Prostate gland (tissue), 2 donors: ENCODE measurements at places on chromosomes 1 and 21. TPM values are rescaled to one million over a fixed set of nuclear protein-coding genes. Genes with fewer than 3 reads are reported as not detected.

- no peaks in the 10 kb centered on the region for H3K4me1 ChIP-seq
- no peaks in the 10 kb centered on the region for H3K27me3 ChIP-seq
- DNase-seq: no peak
- no peaks in the 10 kb centered on the region for H3K36me3 ChIP-seq
These were observed 15.3 kb downstream of the TOMM20 start for GRCh38 chr1:235113183-235113917.

DNA sequence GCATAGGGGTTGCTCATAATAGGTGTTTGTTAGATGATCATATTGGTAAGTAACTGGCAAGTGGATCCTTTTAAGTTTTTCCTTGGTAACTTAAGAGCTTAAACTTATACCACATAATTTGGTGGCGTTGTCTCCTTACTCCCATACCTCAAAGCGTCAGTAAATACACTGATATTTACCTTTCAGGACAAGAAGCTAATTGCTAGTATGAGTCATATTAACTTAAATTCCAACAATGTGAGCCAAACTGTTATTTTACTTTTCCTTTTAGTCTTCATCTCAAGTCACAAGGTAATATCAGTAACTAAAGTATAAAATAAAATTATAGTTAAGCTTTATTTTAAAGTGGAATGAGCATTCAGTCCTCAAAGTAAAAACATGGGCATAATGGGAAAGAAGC, 9.0 kb upstream of the SH3GLB1 start:
- H3K27ac ChIP-seq: no peak overlapping the region
- no peaks in the 10 kb centered on the region for H3K27me3 ChIP-seq
- no peak overlapping the region for H3K4me3 ChIP-seq
- H3K36me3 ChIP-seq: no peaks in the 10 kb centered on the region
- no peak for DNase-seq
- no peaks in the 10 kb centered on the region for H3K4me1 ChIP-seq

Gene EXOC8
- 14.8 TPM for total RNA-seq

GRCh38 chr21:41803316-41803715, 36.5 kb upstream of the RIPK4 start:
- no peak for DNase-seq
- H3K4me3 ChIP-seq: no peak overlapping the region
- H3K4me1 ChIP-seq: no peaks in the 10 kb centered on the region
- H3K36me3 ChIP-seq: no peaks in the 10 kb centered on the region
- H3K27me3 ChIP-seq: no peaks in the 10 kb centered on the region

DNA sequence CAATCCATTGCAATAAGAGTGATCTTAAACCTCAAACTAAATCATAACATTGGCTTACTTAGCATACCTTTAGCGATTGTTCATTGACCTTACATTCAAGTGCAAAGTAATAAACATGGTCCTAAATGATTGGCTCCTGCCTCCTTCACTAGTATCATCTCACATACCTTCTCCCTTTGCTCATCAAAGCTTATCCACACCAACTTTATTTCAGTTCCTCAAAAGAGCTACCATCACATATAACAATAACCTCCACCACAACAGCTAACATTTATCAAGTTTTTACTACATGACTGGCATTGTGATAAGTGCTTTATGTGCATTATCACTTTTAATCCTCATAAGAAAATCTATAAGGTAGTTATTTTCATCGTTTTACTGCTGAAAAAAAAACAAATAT, 198.8 kb downstream of the COL24A1 start:
- H3K4me3 ChIP-seq: no peak overlapping the region
- no peak for DNase-seq
- no peaks in the 10 kb centered on the region for H3K36me3 ChIP-seq
- no peaks in the 10 kb centered on the region for H3K4me1 ChIP-seq

DNA sequence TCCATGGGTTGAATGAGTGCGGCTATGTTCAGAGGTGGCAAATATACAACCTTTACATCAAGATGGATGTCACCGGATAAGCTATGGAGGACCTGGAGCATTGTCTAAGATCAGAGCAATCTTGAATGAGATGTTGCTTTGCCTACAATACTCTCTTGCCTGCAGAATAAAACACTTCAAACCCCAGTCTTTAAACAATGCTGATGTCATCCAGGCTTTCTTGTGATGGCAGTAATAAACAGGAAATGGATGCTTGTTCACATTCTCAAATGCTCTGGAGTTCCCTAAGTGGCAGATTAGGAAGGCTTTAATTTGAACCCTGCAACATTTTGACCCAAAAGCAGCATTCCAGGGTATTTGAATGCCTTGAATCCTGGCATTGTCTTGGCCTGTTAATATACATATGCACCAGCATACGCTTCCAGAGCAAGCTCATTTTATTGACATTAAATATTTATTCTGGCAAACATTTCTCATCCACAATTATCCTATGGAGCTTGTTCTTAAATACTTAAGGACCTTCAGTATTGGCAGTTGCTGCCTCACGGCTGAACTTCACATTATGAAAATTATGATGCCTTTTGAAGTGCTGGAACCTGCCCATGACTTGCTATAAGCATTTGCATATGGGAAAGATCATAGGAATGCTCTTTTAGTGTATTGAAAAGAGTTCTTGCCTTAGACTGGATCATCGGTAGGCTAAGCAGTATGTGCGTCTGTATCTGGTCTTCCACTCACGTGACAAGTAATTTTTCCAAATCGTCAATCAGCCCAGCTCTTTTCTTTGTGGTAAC, 422.7 kb downstream of the SIPA1L2 start:
- H3K27ac ChIP-seq: no peak overlapping the region
- no peak for DNase-seq
- no peaks in the 10 kb centered on the region for H3K36me3 ChIP-seq
- no peaks in the 10 kb centered on the region for H3K4me1 ChIP-seq
- no peak overlapping the region for H3K4me3 ChIP-seq

- H3K27ac ChIP-seq: no peak overlapping the region
- no peak overlapping the region for H3K4me3 ChIP-seq
- no peaks in the 10 kb centered on the region for H3K27me3 ChIP-seq
- H3K36me3 ChIP-seq: no peaks in the 10 kb centered on the region
- DNase-seq: no peak
These were observed 83.3 kb downstream of the CYYR1 start for GRCh38 chr21:26489781-26490180.

DNA sequence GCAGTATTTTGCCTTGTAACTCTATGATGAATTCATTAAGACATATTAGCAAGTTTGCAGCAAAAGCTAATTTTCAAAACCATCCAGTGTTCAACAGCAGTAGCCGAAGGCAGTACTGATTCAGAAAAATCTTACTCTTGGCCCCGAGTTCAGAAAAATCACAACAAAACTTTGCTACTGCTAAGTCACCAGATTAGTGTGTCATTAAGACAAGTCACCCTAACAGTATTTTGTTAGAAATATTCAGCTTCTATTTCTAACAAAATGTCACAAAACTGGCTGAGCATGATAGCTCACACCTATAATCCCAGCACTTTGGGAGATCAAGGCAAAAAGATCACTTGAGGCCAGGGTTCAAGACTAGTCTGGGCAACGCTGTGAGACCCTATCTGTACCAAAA, 8.2 kb downstream of the GTF2B start:
- no peak overlapping the region for H3K27ac ChIP-seq
- peaks cover 2% of the 10 kb centered on the region for H3K4me1 ChIP-seq
- no peaks in the 10 kb centered on the region for H3K27me3 ChIP-seq
